ENCODE measurements at places on chromosomes 1 and 21. TPM values are rescaled to one million over a fixed set of nuclear protein-coding genes. Genes with fewer than 3 reads are reported as not detected.

WNT9A gene
- 1.9 TPM for total RNA-seq

SEC22B gene
- 34.9 TPM for total RNA-seq

CCT3 gene
- total RNA-seq = 352 TPM

TRIM67 gene
- total RNA-seq = 44.9 TPM

DNA sequence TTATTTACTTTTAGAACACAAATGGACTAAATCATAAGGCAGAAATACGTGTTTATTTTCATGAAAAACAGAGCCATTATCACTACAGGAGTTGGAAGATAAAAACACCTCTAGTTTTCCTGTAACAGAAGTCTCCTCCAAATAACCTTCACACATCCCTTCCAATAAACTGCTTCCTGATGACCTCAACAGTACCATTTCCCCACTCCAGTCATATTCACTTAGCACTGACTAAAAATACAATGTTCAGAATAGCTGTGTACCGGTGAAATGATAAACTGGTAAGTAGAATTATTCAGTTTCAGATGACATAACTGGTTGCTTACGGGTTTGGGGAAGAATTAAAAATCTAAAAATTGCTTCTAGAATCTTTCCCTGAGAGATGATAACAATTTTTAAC is 137.9 kb downstream of the DENND1B start:
- no peak for DNase-seq

DNA sequence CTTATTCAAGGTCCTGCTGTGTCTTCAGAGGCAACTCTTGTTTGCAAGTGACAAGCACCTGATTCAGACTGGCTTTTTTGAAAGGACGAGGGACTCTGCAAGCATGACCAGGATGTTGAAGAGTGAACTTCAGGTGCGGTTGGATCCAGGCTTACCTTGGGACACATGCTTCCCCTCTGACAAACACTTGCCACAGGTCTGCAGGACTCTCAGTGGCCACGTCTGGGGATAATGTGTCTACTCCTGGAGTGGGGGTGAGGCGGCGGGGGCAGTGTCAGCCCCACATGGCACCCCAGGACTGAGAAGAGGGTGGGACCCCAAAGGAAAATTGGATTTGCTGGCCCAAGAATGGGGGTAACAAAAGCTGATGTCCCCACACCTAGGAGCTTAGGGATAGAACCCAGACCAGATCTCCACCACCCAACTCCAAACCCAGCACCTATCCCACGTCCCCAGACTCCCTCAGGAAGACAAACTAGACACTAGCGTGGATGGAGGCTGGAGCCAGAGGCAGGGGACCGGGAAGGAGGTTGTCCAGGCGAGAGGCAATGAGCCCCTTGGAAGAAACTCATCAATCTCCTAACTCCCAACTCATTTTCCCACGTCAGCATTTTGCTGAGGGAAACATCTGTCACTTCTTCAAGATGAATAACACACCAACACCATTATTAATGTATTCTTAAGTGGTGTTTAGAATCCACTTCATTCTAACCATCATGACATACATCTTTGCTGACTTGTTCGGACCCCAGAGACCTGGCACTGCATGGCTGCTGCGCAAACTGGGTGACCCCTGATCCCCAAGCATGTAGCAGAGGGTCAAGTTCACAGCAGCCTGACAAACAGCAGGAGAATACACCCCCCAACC is 32.0 kb upstream of the LAPTM5 start:
- DNase-seq = no peak

DNA sequence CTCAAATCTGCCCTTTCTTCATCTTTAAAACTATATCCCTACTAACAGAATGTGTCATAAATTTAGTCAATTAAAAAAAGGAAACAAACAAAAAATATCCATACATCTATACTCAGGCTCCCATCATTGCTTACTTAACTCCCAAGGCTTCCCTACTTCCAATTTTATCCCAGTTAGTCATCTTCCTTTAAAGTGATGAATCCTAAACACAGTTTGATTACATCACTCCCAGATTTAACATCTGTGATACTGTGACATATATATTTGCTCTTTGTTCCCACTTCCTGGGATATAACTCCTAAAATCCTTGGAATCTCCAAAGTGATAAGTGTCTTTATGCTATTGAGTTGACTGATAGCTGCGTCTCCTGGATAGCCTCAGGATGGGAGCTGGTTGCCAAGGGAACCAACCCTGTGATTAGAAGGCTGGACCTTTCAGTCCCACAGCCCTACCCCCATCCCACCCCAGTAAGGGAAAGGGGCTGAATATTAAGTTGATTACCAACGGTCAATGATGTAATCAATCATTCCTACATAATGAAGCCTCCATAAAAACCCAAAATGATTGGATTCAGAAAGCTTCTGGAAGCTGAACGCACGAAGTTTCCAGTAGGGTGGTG is 21.6 kb downstream of the GLMN start:
- DNase-seq = no peak

DNA sequence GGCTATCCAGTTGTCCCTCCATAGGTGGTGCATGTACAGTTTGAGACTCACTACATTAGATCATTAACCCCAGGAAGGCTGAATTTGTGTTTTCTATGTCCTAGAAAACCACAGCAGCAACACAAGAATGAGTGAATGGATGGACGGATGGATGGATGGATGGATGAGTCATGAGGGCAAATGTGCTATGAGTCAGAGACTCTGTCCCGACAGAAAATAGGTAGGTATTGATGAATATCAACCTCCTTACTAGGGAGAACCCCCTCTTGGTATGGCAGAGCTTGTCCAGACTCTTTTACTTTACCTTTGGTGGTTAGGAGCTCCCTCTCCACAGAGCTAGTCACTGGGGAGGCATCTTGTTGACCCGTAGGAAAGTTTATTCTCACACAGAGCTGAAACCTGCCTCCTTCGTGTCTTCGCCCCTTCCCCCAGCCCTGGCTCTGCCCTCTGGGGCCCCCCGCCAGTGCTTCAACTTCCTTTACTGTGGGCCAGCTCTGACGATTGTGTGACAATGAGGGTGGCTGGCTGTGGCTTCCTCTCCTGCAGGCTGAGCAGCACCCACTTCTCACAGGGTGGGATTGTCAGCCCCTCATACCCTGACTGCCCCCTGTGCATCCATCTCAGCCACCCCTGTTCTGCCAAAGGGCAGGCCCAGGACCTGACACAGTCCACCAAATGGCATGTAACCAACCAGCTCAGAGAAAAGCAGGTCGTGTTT is 145.2 kb downstream of the FOXD2 start:
- no peak for DNase-seq

GRCh38 chr1:101148980-101149379 is 87.8 kb upstream of the S1PR1 start:
- no peak for DNase-seq

DNA sequence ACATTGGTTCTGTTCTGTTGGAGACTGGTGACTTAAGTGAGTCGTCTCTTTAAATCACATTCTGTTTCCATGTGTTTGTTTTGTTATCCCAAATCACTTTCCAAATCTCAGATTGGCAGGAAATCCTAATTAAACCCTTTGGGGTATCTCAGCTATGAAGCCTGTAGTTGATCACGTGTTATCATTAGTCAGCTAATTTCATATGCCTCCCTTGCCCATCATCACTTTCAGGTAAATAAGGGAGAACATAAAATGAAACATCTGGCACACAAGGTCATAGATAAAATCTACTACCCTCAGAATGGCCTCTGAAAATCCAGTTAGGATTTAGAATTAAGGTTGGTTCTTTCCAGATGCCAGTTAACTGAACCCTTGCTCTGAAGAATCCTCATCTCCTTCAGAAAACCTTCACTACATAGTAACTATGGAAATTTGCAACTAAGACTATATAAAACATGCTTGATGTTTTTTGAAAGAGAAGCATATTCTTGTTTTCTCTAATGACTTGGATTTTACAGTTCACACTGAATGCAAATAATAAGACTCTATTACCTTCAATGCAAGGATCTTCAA is 401.5 kb downstream of the DSCAM start:
- no peak for DNase-seq

DNA sequence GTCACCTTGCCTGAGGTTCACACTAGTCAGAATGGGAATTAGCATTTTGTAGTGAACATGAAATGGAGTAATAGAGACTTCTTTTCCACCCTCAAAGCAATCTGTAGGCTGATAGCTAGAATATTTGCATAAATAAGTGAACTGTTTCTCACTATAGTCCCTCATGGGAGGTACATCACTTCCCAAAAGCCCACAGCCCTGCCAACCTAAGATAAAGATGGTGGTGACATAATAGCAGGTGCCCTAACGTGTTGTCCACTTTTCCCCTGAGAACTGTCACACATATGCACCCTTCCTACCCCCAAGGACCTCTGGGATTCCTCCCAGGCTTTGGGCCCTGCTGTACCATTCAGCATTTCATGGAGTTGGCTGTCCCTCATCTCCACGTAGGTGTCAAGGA is 4.4 kb downstream of the TMEM35B start:
- no peak for DNase-seq

DNA sequence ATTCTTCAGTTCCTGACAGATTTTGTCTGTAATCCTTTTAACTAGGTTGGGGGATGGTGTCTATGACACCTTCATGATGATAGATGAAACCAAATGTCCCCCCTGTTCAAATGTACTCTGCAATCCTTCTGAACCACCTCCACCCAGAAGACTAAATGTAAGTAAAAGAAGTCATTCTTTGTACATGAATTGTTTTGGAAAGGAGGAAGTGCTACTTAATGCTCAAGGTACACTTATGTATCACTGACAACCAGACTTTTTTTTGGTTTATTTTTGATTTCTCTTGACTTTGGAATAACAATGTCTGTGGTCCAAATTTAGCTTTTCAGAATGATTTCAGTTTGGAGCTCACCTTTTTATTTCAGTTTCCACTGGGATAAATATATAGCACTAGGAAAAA is 2.3 kb downstream of the DYRK3 start:
- DNase-seq = no peak

DNA sequence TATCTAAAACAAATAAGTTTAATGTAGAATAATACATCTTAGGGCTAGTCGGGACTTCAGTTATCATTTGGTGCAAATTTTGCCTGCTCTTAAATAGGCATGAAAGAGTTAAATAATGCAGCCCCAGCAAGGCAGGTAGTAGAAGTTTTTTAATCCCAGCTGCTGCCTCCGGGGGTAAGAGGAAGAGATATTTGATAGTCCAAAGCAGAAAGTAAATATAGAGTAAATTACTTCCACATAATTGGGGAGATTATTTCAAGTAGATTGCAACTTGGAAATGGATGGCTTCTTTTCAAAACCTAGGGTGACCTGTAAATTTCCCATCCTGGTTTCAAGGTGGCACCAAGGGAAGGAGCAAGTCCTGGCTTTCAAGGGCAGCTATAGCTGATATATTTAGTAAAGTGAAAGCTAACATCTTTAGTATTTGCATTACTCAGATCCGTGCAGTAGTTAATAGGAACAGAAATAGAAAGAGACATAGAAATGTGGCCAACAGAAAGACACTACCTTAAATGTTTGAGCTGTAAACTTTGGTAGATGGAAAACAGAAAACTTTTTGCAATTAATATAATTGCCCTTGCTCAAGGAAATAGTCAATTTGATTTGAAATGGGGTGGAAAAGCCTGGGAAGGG is 109.1 kb downstream of the LMO4 start:
- no peak for DNase-seq

- no peak for DNase-seq
Measured at GRCh38 chr1:26072305-26072704, 4.9 kb upstream of the TRIM63 start.

GRCh38 chr1:31000301-31000700 is 65.2 kb downstream of the PUM1 start:
- no peak for DNase-seq

DNA sequence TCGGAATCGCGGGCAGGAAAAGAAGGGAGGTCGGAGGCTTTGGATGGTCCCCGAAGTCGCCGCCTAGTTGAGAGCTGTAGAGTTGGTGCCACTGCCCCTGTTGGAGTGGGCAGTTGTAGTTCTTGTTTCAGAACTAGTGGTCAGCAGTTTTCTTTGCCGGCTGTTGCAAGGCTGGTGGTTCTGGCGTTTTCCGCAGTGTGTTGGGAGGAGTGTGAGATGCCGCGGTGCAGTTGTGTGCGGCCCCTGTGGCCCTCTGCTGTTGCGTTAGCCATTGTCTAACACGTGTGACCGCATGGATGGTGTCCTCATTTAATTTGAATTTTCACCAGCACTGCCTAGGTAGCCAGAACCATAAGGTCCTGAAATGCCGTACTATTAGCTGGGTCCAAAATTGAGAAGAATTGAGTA is 1.4 kb downstream of the ARF1 start:
- DNase-seq = no peak

DNA sequence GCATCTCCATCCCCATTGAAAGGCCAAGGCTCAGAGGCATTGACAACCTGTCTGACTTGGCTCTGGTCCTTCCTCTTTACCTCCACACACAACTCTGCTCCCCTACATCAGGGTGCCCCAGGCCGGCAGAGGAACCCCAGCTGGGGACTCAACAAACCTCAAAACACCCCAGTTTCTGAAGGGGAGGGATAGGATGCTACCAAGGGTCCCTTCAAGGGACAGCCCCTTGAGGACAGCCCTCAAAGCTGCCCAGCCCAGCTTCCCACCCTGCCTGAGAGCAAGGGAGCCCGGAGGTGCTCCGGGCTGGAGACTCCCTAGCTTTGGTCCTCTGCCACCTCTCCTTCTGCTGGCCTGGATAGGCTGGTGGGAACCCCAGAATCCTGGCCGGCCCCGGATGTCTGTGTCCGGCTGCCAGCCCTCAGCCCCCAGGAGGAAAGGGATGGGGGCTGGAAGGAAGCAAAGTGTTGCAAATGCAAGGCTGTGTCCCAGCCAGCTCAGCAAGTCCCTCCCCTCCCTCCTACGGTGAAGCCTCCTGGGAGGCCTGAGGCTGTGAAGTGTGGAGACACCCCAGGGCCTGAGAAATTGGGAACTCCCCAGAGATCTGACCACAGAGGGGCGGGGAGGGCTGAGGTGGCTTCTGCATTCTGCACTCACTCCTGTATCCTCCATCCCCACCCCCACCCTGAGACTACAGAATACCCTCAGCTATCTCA is 1.1 kb upstream of the MARCKSL1 start:
- DNase-seq = no peak

GRCh38 chr1:186330758-186331157 is 44.3 kb downstream of the TPR start:
- no peak for DNase-seq

- no peak for DNase-seq
Measured at GRCh38 chr1:29557701-29558600, 321.6 kb downstream of the PTPRU start.

- no peak for DNase-seq
Measured at GRCh38 chr1:27634177-27634984, 604 bp downstream of the FGR start.

- DNase-seq = no peak
Measured at GRCh38 chr1:183842795-183843144, 37.9 kb downstream of the RGL1 start.
